ENCODE measurements at places on chromosomes 7 and 10.

DNA sequence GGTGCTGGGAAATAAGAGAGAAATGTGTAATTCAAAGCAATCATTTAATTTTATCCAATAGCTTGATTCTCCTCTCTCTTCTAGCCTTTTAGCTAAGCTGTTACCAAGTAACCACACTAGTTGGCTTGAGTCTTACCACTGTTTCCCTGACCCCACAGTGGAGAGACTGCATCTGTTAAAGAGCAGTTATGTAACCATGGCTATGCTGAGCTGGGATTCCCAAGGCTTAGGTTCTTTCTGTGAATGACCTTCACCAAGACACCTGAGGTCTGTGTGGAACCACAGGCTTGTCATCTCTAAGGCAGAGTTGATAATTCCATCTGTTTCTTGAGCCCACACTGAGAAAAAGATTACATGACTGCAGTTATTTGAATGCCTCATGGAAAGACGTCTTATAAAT lies 47.7 kb upstream of the ATRNL1 start:
- DNase-seq, result no peak

DNA sequence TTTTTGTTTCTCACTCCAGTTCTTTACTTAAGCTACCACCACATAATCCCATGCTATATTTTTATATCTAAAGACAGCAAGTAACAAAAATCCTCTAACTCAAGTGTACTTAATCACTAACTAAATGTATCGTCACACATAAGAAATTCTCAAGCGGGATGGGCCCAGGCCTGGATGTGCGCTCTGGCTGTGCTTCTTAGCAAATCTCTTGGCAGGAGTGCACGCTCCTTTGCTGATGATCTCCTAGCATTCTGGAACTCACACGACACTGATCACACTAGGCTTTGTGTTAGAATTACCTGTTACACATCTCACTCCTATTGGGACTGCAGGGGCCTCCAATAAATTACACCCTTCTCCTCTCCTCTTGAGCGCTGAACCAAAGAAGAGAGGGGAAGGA lies 46.7 kb upstream of the CALD1 start:
- DNase-seq, result no peak

- DNase-seq, result no peak
Measured at GRCh38 chr7:44970523-44971051, 8.2 kb downstream of the MYO1G start.

DNA sequence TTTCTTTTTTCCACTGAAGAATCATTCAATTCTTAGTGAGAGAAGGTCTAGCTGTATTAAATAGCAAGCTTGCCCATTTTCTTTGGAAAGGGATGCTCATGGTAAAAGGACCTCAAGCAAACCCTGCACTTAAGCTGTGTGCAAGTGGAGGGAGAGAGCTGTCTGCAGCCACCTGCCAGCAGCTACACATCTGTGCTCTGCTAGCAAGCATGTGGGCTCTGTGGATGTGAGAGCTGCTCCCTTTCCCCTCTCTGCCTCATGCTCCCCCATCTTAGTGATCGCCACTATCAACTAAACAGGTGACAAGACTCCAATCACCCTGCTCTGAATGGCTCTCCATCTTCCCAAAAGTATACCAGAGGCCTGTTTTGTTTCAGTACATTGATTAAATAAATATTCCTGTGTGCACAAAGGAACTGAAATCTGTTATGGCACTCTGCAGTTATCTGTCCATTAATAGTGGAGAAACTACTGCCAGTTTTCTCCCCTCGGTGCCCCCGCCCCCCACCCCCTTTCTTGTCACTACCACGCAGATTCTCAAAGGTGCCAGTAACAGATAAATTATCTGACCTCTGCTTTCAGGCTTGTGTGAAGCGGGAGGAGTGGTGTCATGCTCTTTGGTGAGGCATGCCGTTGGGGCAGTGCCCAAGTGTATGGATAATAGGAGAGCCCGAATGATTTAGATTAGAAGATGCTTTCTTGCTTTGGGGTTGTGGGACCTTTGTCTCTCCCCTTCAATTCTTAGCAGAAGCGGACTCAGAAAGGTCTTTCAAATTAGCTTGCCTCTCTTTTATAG lies 26.4 kb downstream of the AUTS2 start:
- DNase-seq, result no peak

DNA sequence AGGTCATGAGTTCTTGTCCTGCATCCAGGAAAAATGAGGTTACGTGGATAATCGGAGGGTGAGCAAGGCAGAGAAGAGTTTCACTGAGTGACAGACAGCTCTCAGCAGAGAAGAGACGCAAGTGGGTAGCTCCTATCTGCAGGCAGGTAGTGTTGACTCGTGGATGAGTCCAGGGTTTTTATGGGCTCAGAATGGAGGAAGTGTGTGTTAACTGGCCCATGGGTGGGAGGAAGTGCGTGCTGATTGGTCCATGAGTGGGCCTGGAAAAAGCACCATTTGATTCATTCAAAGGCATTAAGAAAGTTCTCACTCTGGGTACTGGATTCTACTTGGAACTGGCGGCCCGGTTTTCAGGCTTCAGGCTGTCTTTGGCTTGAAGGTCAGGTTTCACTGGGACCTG lies 4.8 kb upstream of the DMTF1 start:
- DNase-seq, result no peak

DNA sequence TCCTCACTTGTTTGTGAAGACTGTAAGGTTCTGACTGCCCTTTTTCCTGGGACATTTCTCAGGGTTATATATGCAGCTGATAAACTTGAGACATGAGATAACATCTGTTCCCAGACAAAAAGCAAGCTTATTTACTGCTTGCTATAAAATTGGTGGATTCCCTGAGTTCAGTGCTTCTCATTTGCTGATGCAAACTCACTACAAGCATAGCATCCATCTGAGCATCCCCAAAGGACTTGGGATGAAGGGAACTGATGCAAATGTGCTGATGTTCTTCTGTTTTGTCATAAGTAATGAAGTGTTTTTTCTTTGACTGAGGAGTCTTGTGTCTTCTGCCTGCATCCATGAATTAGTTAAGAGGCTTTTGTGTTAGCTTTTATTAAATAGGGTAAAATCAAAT lies 183.2 kb downstream of the ADK start:
- no peak for DNase-seq

DNA sequence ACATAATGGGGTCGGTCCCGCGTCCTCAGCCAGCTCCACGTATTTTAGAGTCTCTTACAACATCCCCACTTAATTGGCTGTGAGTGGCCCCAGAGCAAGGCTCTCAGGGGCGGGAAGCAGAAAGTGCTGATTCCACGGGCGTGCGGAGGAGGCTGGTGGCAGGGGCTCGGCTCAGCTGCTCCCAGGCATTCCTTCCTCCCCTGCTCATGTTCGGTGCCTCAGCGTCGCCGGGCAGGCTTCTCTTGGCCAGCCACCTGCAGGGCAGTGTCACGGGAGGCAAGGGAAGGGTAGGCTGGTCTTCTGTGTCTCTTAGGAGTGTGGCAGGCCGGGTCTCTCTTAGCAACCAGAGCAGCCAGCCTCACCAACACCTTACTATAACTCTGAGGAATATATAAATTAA lies 33.8 kb downstream of the IL15RA start:
- no peak for DNase-seq

DNA sequence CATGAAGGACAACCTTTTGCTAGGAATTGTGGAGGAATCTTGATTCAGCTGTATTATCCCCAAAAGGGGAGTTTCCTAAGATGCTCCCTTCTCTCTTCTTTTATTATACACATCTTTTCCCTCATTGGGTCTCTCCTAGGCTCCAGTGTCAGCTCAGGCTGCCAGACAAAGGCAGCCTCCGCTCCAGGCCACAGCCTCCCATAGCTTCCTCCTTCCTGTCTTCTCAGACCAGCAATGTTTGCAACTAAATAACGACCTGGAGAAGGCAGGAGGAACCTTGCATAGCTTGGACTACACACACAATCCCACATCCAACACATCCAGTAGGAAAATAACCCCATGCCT lies 12.3 kb downstream of the SFXN3 start:
- DNase-seq, result peak; percentile 43

DNA sequence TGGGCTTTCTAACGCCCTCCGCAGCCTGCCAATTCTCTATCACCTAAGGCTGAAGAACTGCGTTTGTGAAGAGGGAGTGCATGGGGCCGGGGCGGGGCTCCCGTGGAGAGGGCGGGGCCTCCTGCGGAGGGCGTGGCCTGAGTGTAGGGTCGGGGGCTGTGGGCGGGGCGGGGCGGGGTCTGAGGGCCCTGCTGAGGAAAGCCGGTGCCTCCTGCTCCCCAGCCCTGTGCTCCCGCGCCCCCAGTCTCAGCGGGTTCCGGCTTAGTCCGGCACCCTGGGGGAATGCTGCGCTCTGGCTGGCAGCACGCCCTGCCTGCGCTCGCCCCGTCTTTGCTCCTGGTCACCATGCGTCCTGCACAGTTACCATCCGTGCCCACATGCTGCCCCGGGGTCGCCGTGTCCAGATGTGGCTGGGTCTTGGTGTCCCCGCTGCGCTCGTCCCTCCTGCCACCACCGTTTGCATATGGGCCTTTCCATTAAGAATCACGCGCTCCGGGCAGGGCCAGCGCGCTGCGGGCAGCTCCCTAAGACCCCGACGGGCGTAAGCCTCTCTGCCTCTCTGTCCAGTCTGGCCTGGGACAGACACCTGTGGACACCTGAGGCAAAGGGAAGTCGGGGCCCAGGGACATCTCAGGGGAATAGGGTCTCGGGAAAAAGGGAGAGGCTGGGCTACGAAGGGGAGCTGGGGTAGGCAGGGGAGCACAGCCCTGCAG lies 144.0 kb upstream of the RET start:
- DNase-seq, result no peak

GRCh38 chr10:98533241-98533640 lies 86.5 kb upstream of the HPS1 start:
- no peak for DNase-seq

GRCh38 chr7:50141131-50141530 lies 48.1 kb upstream of the ZPBP start:
- no peak for DNase-seq

DNA sequence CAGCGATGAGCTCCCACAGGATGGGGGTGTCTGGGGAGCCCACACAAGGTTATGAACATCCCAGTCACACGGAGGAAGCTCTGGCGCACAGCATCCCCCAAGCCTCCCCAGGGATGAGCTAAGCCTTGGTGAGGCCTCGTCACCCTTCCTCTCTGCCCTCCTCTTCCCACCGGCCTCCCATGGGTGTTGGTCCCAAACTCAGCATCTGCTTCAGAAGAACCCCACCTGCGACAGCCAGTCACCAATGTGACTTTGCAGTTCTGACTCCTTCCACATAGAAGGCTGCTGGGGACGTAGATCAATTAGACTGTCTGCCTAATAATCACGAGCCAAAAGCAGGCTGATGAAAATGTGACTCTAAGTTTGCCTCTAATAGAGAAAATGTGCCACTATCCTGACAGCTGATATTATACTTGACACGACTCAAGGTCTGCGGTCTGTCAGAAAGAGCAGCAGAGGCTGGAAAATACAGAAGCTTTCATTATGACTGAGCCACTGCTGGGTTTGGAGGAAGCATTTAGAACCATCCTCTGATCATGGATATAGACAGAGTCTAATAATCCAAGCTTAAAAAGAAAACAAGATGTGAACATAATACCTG lies 116.0 kb upstream of the PFKP start:
- no peak for DNase-seq

DNA sequence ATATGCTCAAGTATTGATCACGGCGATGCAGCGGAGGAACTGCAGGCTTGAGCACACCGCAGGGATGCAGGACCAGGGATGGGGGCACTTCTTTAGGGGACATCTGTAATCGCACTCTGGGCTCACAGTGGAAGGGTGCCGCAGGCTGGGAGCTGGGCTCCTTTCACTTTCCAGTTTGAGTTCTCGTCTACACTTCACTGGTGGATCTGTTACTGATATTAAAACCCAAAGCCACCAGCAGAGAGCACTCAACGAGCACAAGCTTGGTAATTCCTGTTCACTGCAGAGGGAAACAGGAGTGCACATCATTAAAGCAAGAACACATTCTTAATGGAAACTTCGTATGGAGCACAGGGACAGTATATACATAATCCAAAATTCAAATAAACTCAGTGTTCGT lies 91.3 kb downstream of the PARD3 start:
- peak; percentile 38 for DNase-seq

DNA sequence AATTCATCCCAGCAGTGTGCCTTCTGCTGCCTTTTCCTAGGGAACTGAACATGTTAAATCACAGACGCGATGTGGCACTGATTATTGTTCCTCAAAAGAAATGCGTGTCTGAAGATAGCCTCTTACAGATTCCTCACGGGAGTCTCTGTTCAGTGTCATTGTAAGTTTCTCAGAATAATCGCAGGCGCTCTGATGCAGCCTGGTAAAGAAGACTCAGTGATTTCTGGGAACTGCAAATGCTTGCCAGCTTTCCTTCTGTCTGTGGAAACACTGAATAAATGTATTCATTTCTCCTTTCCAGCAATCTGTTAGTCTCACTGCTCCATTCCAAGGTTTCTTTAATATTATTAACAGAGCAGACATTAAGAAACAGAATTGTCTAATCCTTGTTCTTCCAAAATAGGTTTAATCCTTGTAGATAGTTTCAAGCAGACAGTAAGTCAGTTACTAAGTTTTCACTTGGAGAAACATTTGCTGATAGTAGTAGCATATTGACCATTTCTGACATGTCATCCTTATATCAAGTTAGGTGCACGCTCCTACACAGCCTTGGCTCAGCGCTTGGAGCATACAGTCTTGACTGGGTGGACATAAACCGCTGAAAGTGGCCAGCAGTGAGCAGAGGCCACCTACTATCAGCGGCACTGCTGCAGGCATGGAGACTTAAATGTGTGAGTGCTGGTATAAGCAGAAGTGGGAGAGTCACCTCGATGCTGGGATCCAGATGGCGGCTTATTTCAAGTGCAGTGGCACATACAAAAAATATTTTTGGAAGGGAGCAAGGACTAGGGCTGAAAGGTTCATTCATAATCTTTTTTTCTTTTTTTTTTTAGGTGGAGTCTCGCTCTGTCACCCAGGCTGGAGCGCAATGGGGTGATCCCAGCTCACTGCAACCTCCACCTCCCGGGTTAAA lies 27.7 kb downstream of the MMRN2 start:
- no peak for DNase-seq

GRCh38 chr7:44145479-44145968 lies 4.4 kb upstream of the MYL7 start:
- DNase-seq, result no peak

- DNase-seq, result peak; percentile 18
Measured at GRCh38 chr10:61975391-61975932, 74.0 kb downstream of the ARID5B start.

DNA sequence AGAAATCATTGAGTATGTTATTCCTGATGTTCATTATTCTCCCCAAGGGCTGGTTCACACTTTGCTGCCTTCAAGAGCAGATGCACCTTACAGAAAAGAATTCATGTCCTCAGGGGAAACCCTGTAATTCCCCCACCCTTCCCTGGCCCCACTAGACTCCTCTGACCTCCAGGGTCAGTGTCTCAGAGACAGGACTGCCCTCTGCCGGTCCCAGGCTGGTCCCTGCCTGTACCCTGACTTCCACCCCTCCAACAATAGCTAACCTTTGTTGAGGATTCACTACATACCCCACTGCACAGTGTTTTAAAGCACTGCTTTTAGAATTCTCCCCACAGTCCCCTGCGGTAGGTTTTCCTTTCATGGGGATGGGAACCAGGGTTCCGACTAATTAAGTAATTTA lies 4.4 kb upstream of the SEPHS1 start:
- DNase-seq, result peak; percentile 28

GRCh38 chr7:36474283-36475010 lies 84.8 kb downstream of the ANLN start:
- peak; percentile 87 for DNase-seq
